ENCODE measurements at places on chromosomes 7 and 10.

DNA sequence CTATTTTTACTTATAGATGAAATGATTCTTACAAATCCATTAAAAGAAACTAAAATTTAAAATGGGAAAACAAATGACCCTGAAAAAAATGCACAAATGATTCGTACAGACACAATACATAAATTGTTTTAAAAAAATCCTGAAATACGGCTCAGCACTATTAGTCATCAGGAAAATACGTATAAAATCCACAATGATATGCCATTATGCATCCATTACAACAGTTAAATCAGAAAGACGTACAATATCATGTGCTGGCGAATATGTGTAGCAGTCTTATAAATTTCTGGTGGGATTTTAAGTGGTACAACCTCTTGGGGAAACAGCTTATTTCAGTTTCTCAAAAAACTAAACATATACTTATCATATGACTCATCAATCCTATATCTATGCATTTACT lies 600.1 kb upstream of the STEAP1 start:
- DNase-seq: no peak

- DNase-seq: no peak
These were observed 641 bp upstream of the ASB13 start for GRCh38 chr10:5666841-5667630.

GRCh38 chr10:12974491-12975199 lies 26.9 kb downstream of the CCDC3 start:
- DNase-seq: no peak

DNA sequence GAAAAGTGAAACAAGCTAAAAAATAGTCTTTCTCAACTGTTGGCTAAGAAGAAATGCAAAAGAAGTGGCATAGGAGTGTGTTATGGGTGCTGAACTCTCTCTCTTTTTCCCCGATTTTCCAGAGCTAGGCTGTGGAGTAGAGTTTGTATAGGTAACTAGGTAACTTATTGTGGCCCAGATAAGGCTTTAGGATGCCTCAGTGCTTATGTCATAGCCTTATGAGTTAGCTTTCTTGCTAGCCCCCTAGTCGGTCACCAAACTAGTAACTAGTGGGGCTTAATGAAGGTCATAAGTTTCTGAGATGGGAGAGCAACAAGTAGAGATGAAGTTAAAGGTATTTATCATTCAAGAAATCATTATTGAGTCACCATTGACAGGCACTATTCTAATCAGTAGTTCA lies 32.4 kb downstream of the BPGM start:
- no peak for DNase-seq

GRCh38 chr7:92076509-92076908 lies 57.8 kb downstream of the CYP51A1 start:
- no peak for DNase-seq
